ENCODE measurements at places on chromosomes 11 and 22.

- DNase-seq: no peak
Measured at GRCh38 chr22:46162771-46163556, 12.6 kb downstream of the PPARA start.

GRCh38 chr11:114059984-114060391, 477 bp downstream of the ZBTB16 start:
- DNase-seq: peak; percentile 12

- no peak for DNase-seq
Measured at GRCh38 chr11:31995525-31996094, 95.3 kb upstream of the RCN1 start.

DNA sequence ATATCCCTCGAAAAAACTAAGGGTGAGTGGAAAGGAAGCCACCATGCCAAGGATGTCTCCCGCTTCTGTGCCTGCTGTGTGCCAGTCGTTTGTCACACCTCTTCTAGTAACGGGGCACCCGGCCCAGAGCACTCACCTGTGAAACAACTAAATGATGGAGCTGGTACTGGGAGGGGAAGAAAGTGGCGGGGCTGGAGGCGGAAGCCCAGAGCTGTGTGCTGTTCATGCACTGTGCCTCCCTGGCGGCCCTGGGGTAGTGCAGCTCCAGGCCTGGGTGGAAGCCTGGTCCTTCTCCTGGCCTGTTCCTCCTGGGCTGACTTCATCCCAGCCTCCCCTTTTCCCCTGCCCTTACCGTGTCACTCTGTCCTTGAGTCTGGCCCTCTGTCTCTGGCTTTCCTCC, 130.2 kb downstream of the CEP164 start:
- DNase-seq: no peak

- no peak for DNase-seq
Measured at GRCh38 chr11:76049511-76049910, 156.8 kb downstream of the WNT11 start.

DNA sequence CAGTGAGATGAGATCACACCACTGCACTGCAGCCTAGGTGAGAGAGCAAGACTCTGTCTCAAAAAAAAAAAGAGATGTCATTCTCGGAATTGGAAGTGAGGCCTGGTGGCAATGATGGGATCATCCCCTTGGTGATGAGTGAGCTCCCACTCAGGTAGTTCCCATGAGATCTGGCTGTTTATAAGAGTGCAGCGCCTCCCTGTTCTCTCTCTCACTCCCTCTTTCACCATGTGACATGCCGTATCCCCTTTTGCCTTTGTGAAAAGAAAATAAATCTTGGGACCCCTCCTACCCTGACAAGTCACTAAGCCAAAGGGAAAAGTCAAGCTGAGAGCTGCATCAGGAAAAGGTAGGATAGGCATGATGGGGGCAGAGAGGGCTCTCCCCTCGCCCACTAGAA, 28.8 kb downstream of the ZNF70 start:
- no peak for DNase-seq

DNA sequence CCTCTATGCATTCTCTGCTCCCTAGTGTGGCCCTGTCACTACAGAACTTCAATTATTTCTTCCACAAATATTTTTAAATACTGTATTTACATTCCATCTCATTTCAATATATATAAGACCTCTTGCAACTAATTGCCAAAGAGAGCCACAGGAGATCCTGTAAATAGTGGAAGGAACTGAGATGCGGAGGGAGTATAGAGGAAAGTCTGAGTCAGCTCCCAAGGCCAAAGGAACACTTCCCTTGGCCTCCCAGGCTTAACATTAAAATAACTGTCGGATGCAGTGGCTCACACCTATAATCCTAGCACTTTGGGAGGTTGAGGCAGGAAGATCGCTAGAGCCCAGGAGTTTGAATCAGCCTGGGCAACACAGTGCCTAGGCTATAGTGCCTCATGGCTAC, 31.2 kb downstream of the RBFOX2 start:
- DNase-seq: no peak

Data from activated naive CD8-positive, alpha-beta T cell treated with anti-CD3 and anti-CD28 coated beads, Interleukin-2, amount 50 U/mL, for 24 hours (primary cell).